NCI-H460 (cell line): ENCODE measurements at places on chromosomes 6 and 20.

DNA sequence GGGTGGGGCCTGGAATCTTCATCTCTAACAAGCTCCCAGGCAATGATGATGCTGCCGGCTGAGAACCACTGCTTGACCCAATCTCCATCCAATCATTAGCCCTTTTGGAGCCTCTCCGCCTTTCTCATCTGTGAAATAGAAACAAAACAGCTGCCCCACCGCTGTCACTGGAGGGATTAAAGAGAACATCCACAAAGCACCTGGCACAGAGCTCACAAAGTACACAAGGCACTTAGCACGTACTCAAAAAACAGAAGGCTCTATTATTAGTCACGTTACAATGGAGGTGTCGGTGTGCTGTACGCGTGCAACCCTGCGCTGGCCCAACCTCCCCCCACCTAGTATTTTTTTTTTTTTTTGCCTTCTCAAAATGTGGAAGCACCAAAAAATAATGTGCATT is 213.5 kb upstream of the ARID1B start:
- DNase-seq, result no peak

DNA sequence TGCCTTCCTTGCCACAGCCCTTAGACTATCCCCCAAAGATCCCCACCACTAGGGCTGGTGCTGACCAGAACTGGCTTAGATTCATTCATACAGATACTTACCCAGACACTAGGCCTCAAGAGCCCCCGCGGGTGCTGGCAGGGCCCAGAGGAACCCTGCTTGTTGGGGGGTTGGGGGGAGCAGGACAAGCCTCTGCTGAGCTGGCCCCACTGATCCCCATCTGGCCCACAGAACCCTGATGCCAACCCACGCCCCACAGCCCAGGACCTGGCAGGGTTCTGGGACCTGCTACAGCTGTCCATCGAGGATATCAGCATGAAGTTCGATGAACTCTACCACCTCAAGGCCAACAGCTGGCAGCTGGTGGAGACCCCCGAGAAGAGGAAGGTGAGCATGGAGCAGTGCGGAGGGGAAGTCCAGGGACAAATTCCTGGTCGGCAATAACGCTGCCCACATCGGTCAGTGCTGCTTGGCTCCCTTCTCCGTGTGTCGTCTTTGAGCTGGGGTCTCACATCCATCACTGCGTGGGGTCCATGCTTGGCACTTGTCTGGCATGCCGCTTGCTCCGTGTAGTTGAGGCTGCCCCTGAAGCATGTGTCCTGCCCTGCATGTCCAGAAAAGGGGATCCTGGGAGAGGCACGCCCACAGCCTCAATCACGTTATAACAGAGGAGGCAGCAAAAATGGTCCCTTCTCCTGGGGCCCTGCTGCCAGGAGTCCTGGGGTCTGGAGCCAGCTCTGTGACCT is 15.5 kb upstream of the MYL9 start:
- no peak for DNase-seq

GRCh38 chr6:125804264-125804663 is 13.5 kb downstream of the NCOA7 start:
- DNase-seq, result no peak

DNA sequence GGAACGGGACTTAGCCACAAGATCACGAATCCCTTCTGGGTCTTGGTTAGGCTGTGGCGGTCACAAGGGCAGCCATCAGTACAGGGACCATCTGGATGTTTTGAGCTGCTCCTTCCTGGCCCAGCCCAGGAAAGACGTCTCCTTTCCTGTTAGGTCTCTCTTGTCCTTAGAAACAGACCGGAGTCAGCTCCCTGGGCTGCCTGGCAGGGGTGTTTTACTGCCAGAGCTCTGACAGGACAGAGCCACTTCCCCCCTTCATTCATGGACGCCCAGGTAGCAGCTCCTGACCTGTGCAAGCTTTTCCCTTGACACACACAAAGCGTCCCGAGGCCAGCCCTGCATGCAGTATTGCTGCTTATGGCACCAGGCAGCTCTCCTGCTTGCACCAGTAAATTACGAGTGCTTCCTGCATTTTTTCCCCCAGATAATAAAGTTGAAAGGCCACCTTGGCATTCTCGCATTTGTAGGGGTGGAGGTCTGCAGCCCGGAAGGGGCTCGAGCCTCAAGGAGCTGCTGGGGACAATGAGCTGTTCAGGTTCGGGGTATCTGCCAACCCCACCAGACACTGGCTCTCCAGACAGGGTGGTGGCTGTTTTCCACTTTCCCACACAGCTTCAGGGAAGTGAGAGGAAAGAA is 87.4 kb downstream of the NOL4L start:
- DNase-seq, result no peak

- no peak for DNase-seq
Observed at GRCh38 chr6:117354671-117355070, 71.1 kb downstream of the ROS1 start.

DNA sequence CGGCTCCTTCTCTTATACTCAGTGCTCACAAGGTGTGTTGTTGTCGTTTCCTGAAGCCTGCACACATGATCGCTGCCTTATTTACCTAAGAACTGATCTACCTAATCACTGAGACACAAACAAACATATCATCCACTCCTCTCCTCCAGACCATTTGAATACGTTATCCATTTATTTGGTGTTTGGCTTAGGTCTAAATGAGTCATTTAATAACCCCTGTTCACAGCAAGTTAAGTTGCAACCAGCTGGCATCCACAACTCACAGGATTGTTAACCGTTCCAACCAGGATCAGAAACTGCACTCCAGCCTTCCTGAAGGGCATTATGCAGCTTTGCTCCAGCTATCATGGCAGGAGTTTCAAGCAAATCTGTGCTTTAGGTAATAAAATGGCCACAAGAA is 511.1 kb upstream of the MAP3K7 start:
- DNase-seq, result no peak

GRCh38 chr6:29567991-29568390 is 8.5 kb upstream of the UBD start:
- no peak for DNase-seq

DNA sequence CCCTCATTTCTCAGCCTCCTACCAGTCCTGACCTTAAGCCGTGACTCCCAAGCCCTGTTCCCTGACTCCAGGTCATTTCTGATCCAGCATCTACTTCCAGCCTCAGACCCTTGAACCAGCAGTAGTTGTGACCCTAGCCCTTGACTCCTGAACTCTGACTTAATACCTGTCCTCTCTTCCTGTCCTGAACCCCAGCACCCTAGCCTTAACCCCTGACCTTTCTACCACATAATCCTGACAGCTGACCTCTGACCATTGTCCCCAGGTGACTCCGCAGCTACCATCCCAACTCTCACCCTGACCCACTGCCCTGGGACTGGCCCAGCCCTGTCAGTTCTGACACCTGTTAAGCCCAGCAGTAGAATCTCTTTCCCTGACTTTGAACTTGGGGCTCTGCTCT is 42.1 kb downstream of the MYH7B start:
- no peak for DNase-seq

GRCh38 chr6:127069659-127070279 is 48.7 kb upstream of the RSPO3 start:
- DNase-seq, result peak; percentile 16

DNA sequence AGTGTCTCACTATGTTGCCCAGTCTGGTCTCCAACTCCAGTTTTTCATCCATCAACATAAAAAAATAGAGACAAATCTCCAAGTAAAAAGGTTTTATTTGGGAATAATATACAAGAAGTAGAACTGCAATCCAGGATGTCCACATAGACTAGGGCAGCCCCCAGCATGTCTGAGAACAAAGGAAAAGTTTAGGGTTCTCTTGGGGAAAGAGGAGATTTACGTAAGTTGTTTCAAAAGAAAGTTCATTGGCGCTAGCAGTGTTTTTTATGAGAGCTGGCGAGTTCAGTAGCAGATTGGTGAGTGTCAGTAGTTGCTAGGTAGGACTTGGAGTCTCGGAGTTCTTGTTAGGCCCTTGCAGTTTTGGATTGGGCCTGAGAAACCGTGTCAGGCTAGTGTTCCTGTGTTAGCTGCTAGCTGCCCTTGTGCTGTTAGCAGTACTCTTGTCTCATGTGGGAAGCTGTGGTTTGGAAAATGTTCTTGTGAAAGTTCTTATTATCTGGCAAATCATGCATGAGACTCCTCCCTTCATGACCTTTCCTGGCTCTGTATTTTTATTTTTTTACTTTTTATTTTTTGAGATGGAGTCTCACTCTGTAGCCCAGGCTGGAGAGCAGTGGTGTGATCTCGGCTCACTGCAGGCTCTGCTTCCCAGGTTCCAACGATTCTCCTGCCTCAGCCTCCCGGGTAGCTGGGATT is 24.7 kb downstream of the TTLL9 start:
- DNase-seq, result peak; percentile 32

DNA sequence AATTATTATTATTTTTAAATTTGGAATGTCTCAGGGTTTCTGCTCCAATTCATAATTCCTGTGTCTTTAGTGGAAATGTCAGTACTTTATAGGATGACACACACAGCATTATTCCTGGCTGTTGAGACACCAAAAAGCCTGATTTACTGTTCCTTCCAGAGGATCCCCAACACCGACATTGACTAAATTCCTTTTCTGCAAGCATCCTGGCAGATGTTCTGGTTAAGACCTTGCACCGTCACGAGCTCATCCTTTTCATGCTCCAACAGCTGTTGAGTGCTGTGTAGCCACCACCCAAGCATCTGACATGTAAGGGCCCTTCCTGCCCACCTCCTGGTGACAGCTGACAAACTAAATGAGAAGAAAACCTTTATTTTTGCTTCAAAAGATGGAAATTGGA is 284.3 kb upstream of the SULF2 start:
- no peak for DNase-seq
